Stimulated activated CD8-positive, alpha-beta memory T cell treated with anti-CD3 and anti-CD28 coated beads, Interleukin-2, amount 100 ng/mL, for 1 hour (primary cell): ENCODE measurements at places on chromosomes 4 and X.

- no peak for DNase-seq
Measured at GRCh38 chrX:15497865-15498264, 2.7 kb upstream of the BMX start.

GRCh38 chrX:106731590-106731989 lies 5.1 kb downstream of the RNF128 start:
- DNase-seq = no peak

DNA sequence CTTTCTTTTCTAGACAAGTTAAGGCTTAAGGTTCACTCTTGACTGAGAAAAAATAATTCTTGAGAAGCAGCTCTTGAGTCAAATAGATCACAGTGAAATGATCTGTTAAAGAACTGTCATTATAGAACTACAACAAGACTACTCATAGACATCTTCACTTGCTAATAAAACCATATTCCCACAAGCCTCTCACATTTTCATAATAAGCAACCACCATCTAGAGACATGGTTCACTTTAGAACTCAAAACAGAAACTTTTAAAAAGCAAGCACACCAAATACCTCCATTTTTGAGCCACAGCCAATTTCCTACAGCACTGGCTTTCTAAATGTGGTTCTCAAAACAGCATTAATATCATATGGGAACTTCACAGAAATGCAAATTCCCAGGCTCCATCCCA lies 309.5 kb downstream of the TMA16 start:
- no peak for DNase-seq

DNA sequence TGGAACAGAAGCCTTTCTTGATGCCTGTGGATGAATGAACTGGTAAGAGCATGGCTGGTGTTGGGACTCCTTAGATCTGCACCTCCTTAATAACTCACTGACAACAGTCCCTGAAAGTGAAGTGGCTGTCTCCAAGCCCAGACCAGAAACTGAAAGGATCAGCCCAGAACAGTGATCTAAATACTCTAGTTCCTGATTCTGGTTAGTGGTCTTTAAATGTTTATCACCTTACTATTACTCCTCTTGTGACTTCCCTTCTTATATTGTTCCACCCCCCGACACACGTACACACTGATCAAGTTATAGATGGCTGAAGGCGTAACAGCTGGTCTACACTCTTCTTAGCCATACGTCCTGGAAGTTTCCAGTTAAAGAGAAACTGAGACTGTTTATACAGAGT lies 33.8 kb upstream of the ARMCX2 start:
- no peak for DNase-seq

DNA sequence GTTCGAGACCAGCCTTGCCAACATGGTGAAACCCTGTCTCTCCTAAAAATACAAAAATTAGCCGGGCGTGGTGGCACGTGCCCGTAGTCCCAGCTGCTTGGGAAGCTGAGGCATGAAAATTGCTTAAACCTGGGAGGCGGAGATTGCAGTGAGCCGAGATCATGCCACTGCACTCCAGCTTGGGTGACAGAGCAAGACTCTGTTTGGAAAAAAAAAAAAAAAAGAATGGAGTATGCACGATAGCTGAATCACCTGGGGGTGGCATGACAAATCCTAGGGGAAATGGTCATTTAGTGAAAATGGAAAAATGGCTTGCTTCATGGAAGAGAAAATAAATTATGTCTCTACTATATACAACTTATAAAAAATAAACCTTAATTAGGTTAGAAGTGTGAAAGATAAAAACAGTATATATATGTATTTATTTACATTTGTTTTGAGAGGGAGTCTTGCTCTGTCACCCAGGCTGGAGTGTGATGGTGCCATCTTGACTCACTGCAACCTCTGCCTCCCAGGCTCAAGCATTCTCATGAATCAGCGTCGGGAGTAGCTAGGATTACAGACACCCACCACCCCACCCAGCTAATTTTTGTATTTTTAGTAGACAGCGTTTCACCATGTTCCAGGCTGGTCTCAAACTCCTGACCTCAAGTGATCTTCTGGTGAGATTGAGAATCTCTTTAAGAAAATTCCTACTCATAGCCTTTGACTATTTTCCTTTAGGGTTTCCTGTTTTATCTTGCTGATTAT lies 19.3 kb upstream of the ING2 start:
- no peak for DNase-seq

DNA sequence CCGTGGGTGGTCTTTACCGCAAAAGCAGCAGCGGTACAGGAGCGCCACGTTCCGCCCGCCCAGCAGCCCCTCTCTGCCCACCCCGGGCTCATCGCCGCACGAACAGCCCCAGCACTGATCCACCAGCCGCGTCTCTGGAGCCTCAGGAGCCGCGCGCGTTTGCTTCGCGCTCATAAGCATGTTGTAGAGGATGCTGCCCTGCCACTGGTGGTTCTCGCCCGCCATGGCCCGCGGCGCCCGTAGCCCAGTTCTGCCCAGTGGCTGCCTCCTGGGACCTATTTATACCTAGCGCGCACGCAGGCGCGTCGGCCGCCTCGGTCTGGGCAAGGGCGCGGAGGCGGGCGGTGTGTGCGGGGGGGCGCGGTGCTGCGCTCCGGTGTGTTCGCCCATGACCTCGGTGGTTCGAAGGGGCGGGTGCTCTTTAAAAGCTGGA lies at the start of gene NR0B1:
Gene NR0B1 (minus strand): TSS at position 252 of the 433 bp plus-strand sequence. CDS start 27 bp downstream, at position 225.
- DNase-seq = no peak

GRCh38 chrX:149037281-149037870 lies 467.7 kb downstream of the IDS start:
- DNase-seq = no peak

DNA sequence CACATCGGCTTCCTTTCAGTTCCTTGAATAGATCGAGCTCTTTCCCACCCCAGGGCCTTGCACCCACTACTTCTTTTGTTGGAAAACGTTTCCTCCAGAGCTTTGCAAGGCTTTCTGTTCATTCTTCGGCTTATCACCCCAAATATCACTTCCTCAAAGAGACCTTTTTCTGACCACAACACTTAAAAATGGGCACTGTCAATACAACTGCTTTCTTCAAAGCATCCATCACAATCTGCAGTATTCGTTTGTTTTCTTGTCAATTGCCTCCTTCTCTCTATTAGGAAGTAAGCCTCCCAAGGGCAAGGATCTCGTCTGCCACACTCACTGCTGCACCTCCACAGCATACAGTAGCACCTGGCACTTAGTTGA lies 17.7 kb upstream of the CENPU start:
- no peak for DNase-seq

GRCh38 chrX:149131774-149132173 lies 373.3 kb downstream of the IDS start:
- DNase-seq = no peak

DNA sequence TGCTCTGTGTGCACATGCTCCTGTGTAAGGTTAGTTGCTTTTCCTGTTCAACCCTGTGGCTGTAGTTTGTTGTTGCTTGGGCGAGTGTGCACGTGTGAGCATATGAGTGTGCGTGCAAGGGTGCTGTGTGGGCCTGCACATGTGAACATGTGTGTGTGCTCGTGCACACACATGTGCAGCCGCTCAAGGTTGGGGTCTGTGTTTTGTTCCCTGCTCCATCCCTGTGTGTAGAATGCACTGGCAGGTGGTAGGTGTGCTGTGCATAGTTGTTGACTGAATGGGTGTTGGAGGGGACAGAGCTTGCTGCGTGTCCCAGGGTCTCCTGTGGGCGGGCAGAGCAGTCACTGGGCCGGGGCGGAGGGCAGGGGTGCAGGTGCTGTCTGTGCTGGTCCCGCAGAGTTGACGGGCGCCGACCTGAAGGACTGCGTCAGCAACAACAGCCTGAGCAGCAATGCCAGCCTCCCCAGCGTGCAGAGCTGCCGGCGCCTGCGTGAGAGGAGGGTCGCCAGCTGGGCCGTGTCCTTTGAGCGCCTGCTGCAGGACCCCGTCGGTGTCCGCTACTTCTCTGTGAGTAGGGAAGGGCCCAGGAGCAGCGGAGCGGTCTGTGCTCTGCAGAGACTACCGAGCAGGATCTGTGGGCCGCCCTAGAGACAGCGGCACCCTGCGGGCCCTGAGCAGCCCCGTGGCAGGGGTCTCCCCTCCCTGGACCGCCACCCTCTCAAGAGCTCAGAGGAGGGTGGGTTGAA lies 27.9 kb upstream of the HGFAC start:
- DNase-seq = no peak

DNA sequence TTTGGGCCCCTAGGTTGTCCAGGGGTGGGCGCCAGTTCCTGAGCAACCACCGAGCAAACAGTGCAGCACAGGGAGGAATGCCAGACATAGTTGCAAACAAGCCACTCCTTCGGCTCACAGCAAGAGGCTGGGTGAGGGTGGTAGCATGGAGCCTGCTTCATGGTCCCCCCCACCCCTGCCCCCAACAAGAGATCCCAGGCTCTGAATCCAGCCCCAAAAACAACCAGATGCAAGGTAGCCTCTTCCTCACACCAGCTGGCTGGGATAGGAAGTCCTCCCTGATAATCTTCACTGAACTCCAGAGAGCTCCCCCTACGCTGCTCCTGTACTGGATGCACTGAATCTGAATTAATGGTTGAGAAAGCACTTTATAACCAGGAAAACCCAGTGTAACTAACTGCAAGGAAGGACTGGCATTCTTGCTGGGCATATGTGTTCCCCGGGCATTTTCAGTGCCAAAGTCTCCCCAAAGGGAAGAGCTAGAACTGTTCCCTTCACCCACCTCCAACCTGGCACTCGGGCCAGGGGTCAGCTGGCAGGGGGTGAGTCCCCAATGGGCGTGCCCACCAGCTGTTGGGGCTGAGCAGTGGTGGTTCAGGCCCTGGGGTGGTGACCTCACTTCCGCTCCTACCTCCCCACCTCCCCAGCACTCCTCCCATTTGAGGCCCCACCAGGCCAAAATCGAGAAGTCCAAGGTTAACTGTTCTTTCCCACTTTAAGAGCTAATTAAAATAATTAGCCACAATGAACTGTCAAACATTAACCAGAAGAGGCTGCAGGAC lies 1.5 kb downstream of the ELF4 start:
- no peak for DNase-seq

- no peak for DNase-seq
Measured at GRCh38 chr4:137968956-137969678, 273.0 kb downstream of the SLC7A11 start.

GRCh38 chr4:65868096-65868824 lies 198.0 kb upstream of the EPHA5 start:
- DNase-seq = no peak

DNA sequence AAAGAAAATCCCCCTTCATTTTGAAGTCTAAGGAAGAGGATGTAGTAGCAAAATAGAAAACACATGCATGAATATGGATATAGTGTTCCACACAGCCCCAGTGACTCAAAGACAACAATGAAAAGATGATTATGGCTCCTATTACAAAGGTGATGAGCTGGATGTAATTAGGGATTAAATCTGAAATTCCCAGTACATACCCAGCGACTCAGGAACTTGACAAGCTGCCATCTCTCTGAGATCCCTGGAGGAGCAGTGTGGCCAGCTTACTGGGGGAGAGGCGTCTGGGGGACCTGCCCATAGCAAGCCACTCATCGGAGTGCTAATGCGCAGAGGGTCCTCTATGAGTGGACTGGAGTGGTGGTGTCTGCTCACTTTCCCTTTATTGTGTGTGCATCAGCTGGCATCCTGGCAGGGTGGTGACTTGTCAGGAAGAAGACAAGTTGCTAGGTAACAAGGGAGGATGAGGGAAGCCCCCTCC lies 42.7 kb upstream of the MGST2 start:
- DNase-seq = no peak

DNA sequence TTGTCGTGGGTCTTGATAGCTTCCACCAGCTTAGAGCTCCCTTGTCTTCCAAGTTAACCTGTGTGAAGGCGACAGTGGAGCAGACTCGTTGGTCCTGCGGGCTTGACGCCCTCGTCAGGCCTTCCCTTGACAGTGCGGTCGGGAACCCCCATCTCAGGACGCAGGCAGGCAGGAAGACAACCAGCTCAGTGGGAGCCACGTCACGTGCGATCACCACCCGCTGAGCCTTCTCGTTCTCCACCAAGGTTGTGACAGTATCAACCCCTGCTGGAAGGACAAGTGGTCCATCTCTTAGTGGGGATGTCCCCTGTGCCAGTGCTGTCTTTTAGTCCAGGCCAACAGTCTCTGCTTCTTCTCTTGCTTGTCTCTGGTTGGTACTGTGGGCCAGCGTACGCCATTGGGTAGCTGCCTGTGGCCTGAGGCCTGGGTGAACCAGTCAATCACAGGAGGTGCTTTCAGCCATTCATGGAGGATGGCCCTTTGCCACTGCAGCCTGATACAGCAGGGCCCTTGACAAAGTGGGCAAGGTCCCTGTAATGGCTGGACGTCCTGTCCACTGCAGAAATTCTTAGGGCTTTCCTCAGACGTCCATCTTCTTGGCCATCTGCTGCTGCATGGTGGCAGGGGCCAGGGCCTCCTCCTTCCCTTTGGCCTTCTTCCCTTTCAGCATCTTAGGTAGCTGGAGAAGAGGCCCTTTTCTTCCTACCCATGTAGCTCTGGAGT lies 31.4 kb downstream of the RGS12 start:
- no peak for DNase-seq

- DNase-seq = no peak
Measured at GRCh38 chr4:43274376-43274775, 381.9 kb downstream of the GRXCR1 start.

- DNase-seq = no peak
Measured at GRCh38 chrX:6693051-6693450, 158.1 kb upstream of the VCX3A start.

DNA sequence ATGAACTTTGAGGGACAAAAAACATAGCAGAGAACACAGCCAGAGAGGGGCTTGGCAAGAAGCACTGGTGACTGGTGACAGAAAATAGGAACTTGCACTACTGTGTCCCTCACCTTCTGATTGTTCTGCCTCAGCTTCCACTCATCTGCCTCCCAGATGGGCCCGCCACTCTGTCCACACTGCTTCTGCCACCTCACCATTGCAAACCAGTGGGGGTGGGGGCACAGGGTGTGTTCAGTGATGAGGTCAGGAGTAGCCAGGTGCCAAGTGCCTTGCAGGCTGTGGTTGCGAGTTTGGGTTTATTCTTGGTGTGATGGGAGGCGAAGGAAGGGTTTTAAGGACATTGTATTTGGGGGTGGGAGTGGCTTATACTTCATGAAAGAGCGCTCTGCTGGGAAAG lies 9.1 kb upstream of the UBA1 start:
- no peak for DNase-seq

GRCh38 chr4:135065366-135065765 lies 863.8 kb upstream of the PABPC4L start:
- no peak for DNase-seq

DNA sequence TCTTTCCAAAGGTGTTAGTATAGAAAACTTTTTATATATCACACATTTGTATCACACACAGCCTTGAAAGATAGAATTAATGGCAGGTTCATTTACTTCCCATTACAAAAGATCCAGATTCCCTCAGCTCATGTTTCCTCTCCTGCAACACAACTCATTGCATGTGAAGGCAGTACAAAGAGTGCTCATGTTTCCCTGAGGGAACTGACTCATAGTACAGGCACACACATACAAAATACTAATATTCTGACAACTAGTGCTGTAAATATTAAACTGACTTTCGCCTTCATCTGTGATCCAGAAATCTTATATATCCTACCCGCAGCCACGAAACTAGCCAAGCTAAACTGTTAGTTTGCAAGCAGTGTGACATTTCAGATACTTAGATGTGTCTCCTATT lies 819.8 kb upstream of the PCDH7 start:
- DNase-seq = no peak

GRCh38 chr4:7279902-7280301 lies 87.6 kb downstream of the SORCS2 start:
- DNase-seq = no peak
